ENCODE measurements at places on chromosomes 6 and 20.

- DNase-seq: no peak
Measured at GRCh38 chr6:145531822-145532221, 203.5 kb downstream of the EPM2A start.

GRCh38 chr20:1177680-1178079 lies 7.1 kb downstream of the TMEM74B start:
- no peak for DNase-seq

DNA sequence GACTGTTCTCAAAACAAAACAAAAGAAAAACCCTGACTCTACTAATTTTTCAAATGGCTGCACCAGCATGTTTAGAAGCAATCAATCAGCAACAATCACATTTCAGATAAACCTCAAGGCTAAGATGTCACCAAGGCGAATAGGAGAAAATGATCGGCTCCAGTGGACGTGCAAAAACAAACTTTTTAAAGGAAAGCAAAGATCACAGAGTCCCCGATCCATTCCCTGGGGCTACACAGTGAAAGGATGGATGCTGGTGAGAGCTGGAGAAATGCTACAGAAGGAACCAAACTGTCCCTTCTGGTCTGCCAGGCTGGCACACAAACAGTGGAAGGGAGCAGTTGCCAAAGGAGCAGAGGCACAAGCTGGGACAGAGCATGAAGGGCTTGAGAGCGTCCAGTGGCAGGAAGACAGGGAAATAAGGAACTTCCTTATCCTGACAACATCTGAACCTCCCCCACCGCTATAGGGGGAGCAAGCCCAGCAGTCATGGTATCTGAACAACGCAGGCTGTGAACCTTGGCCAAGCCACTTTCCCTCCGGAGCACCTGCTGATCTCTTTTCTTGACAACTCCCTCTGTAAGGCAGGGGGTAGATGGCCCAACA lies 73.7 kb upstream of the HIVEP1 start:
- no peak for DNase-seq

- no peak for DNase-seq
Measured at GRCh38 chr6:158758941-158759479, 60.2 kb downstream of the EZR start.

- no peak for DNase-seq
Measured at GRCh38 chr20:61833807-61834610, 231.7 kb downstream of the TAF4 start.

DNA sequence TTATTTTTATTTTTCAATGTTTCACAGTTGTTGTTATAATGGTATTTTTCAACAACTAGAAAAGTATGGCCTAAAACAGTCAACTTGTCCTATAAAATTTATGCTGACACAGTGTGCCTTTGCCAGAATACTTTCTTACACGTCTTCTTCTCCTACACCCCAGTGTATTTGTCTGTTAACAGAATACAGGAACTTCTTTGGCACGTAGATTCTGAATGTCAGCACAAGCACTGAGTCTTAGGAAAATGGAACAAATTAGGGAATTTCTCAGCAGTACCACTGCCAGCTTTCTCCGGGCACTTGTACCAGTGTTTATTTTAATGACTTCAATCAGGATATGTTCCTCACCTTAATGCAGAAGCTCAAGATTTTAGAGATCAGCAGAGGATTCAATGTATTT lies 26.7 kb upstream of the AKIRIN2 start:
- DNase-seq: no peak

GRCh38 chr6:6564154-6564553 lies 24.4 kb upstream of the LY86 start:
- DNase-seq: no peak

GRCh38 chr6:42177514-42178364 lies 4.6 kb downstream of the GUCA1A start:
- no peak for DNase-seq

- DNase-seq: no peak
Measured at GRCh38 chr6:10621847-10622246, 72.6 kb downstream of the C6orf52 start.

DNA sequence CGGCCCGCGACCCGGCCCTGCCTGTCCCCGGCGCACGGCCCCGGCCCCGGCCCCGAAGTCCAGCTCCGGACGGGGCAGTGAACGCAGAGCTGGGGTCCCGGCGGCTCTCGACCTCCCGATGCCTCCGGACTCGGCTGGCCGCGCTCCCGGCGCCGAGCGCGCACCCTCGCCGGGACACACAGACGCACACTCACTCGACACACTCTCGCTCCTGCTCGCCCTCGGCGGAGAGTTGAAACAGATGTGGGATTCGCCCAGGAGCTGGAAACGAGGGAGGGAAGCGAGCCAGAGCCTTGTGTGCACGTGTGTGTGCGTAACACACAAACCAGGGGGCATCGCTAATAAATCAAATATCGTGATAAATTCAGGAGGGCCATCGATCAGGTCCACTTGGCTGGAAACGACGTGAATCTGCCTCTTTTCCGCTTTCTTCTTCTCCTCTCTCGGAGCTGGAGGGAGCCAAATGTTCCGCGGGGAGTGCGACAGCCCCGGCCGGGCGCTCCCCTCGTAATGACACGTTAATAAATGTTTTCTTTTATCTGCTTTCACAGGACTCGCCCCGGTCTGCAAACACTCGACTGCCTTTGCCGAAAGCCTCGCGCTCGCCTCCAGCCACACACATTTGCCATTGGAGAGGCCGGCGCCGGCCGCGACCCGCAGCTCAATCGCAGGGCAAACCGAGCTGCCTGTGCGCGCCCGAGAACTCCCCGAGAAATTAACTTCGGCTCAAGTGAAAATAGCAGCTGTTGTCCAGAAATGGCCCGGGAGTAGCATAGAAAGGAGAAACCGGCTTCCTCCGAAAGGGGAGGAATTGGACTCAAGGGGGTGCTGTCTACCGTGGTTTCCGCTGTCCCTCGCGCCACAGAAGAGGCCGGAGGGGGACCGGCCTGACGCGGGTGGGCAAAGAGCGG lies 828 bp upstream of the SULF2 start:
- peak; percentile 84 for DNase-seq

DNA sequence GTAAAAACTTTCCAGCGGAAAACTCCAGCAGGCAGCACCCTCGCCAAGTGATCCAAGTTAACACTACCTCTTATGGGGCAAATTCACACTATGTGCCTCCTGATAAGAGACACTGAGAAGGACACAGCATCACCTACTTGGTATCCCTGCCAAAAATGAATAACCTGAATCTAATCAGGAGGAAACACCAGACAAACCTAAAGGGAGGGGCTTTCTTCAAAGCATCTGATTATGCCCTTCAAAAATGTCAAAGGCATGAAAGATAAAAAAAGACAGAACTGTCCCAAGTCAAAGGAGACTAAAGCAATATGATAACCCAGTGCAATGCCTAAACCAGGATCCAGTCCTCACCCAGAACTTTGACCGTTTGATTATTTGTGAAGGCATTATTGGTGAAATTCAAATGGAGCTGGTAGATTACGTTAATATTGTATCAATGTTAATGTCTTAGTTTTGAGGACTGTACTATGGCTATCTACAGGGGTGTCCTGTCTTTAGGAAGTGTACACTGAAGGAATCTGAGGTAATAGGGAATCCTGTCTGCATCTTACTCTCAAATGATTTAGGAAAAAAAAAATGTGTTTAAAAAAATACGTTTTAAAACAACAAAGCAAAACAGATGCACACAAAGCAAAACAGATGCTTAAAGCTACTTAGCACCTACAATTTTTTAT lies 8.3 kb downstream of the TBC1D7 start:
- no peak for DNase-seq

GRCh38 chr20:17646209-17646960 lies 35.7 kb downstream of the RRBP1 start:
- DNase-seq: no peak

DNA sequence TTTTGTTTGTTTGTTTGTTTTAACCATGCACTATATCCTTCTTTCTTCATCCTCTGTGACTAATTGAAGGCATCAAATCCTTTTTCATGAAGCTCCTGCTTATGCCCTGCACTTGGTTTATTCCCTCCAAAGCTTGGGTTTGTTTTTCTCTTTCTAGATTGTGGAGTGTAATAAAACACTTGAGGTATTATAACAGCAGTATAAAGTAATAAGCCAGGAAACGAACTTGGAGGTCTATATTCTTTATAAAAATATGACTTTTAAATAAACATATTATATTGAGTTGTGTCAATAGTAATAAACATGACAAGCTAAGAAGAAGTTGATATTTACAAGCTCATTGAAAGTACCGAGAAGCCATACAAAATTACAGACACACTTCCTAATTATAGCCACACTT lies 659.4 kb downstream of the RFPL4B start:
- no peak for DNase-seq

DNA sequence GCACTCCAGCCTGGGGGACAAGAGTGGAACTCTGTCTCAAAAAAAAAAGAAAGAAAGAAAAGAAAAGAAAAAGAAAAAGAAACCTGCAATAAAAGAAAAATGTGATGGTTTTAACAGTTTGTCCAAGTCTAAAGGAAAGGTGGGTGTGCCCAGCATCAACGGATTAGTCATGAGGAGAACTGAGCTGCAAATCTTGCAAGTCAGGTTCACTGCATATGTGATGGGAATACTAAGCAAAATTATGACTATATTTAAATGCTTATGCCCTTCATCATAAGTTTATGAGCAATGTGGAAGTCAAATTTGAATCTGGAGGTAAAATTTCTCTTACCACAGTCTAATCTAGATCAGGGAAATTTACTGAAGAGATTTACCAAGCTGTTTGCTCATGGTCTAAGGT lies 13.1 kb upstream of the CDK19 start:
- DNase-seq: no peak

DNA sequence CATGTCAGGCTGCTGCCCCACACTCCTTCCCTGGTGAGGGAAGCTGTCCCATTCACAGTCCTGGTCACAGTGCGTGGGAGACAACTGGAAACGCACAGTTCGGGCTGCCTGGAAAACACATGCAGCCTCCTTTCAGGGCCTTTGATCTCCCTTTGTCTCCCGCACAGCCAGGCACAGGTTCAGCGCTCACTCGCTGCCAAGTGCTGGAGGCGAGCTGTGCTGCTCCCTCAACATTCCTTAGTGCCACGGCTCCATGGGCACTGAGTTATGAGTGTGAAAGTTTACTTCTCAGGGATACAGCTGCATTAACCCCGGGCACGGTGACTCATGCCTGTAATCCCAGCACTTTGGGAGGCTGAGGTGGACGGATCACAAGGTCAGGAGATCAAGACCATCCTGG lies 9.1 kb downstream of the YTHDF1 start:
- DNase-seq: no peak

GRCh38 chr6:52399511-52400312 lies 20.4 kb upstream of the EFHC1 start:
- peak; percentile 68 for DNase-seq

Data from LoVo (cell line).